Substantia nigra (tissue), 51 donors: ENCODE measurements at places on chromosomes 2 and 18.

GRCh38 chr2:221461901-221462300 is 110.2 kb downstream of the EPHA4 start:
- DNase-seq: no peak

GRCh38 chr2:146240391-146240790 is 1604.4 kb upstream of the ACVR2A start:
- no peak for DNase-seq

GRCh38 chr18:77343846-77344510 is 94.3 kb downstream of the GALR1 start:
- no peak for DNase-seq

DNA sequence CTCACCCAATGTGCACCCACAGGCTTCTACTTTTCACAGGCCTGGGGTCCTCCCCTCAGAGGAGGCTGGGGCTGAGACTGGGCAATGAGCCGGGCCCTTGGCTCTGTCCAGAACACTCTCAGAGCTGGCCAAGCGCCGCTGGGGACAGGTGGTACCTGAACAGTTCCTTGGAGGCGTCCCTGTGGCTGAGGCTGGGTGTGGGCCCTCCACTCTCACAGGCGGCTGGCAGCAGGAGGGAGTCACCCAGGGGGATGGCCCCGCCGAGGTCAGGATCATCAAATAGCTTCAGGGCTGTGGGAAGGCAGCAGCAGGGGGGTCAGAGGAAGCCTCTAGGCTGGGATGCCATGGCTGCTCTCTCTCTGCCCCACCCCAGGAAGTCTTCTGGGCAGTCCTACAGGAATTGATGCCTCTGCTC is 27.1 kb downstream of the HS1BP3 start:
- no peak for DNase-seq
